ENCODE measurements at places on chromosomes 3 and 15. TPM values are rescaled to one million over a fixed set of nuclear protein-coding genes. Genes with fewer than 3 reads are reported as not detected.

DNA sequence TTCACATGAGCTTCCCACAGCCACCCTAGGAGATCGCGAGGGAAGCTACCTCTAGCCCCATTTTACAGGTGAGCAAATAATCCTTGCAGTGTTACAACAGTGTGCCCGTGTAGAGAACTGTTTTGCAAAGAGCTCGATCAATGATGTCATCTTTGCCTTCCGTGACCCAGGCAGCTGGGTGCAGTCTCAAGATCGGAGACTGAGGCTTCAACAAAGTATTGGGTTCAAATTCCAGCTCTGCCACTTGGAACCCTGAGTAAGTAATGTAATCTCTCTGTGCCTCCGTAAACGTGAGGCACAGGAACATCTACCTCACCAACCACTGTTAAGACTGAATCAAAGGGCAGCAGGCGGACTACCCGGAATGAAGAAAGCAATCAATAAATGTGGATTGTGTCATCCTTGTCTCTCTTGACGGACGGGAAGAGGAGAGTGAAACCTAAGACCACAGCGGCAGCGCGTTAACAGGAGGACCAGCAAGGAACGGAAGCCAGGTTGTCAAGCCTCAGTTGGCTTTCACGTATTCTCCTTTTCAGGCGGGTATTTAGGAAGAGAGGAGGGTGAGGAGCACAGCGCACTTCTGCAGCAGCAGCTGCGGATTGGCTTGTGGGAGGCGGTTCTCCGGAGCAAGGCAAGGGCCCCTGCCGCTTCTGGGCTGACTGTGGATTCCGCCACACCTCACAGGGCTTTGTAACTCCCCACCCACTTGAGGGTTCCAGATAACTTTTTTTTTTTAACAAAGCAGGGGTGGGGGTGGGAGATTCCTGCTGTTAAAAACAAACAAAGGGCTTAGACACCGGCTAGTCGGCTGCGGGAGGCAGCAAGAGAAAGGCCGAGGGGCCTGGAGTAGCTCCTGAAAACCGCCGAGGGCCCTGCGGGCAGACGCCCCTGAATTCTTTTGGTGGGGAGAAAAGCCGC lies 1.5 kb upstream of the SMAD3 start:
- H3K4me3 ChIP-seq = peak overlapping the region; percentile 51
- no peak for DNase-seq
- H3K4me1 ChIP-seq = peaks cover 32% of the 10 kb centered on the region
- H3K27me3 ChIP-seq = no peaks in the 10 kb centered on the region
- H3K36me3 ChIP-seq = no peaks in the 10 kb centered on the region

DNA sequence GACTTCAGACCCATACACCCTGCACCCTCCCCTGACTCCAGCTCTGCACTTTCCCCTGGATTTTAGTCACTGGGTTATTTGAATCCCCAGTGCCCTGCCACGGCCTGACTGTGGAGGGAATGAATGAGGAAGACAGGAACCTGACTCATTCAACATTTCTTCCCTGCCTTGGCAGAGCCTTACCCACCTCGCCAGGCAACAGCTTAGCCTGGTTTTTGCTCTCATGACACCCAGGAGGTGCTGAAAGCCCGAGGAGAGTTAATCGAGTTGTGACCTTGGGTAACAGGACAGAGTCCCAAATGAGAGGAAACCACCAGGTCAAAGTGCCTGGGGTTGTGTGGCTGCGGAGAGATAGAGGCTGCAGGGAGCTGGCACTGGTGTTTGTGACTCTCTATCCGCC lies 128.3 kb downstream of the SMAD6 start:
- no peaks in the 10 kb centered on the region for H3K27me3 ChIP-seq
- DNase-seq = no peak
- H3K4me3 ChIP-seq = no peak overlapping the region
- H3K27ac ChIP-seq = no peak overlapping the region

GRCh38 chr3:195201295-195201694 lies 69.7 kb downstream of the XXYLT1 start:
- no peak overlapping the region for H3K4me3 ChIP-seq
- peaks cover 79% of the 10 kb centered on the region for H3K4me1 ChIP-seq
- peak overlapping the region; percentile 75 for H3K27ac ChIP-seq
- no peak for DNase-seq

GRCh38 chr3:133441867-133442270 lies 42.0 kb downstream of the BFSP2 start:
- no peaks in the 10 kb centered on the region for H3K27me3 ChIP-seq
- peak overlapping the region; percentile 35 for H3K27ac ChIP-seq
- no peaks in the 10 kb centered on the region for H3K36me3 ChIP-seq
- no peak overlapping the region for H3K4me3 ChIP-seq
- H3K4me1 ChIP-seq = peaks cover 35% of the 10 kb centered on the region

DNA sequence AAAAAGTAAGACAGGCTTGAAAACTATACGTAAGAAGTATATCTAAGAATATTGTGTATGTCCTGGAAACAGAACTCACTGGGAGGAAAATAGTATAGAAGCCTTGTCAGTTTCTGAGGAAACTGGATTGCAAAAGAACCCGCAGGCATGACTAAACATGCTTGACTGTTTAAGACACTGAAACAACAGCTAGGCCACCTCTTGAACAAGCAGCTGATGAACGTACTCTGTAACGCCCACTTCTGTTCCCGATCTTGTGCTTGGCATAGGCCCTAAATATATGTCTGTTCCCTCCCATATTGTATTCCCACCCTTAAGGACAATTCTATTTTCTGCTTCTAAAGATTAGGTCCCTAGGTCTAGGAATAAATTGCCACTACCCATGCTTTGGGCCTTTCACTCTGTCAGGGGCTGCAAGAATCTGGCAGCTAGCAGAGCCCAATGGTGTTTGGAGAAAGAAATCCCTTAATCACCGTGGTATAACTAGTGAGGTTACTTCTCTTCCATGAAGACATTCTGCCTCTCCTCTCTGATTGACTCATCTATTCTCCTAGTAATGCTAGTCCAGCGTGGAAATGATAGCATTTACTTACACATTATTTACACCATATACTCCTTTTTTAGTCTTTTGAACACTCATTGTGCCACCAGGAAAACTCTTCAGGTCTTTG lies 46.2 kb downstream of the CD200 start:
- no peak overlapping the region for H3K4me3 ChIP-seq
- DNase-seq = no peak
- H3K4me1 ChIP-seq = peaks cover 13% of the 10 kb centered on the region
- no peaks in the 10 kb centered on the region for H3K36me3 ChIP-seq
- peaks cover 2% of the 10 kb centered on the region for H3K27me3 ChIP-seq

- H3K27me3 ChIP-seq = peaks cover 29% of the 10 kb centered on the region
- no peak overlapping the region for H3K27ac ChIP-seq
- no peak overlapping the region for H3K4me3 ChIP-seq
Measured at GRCh38 chr15:73822998-73823397, 50.4 kb upstream of the TBC1D21 start.

DNA sequence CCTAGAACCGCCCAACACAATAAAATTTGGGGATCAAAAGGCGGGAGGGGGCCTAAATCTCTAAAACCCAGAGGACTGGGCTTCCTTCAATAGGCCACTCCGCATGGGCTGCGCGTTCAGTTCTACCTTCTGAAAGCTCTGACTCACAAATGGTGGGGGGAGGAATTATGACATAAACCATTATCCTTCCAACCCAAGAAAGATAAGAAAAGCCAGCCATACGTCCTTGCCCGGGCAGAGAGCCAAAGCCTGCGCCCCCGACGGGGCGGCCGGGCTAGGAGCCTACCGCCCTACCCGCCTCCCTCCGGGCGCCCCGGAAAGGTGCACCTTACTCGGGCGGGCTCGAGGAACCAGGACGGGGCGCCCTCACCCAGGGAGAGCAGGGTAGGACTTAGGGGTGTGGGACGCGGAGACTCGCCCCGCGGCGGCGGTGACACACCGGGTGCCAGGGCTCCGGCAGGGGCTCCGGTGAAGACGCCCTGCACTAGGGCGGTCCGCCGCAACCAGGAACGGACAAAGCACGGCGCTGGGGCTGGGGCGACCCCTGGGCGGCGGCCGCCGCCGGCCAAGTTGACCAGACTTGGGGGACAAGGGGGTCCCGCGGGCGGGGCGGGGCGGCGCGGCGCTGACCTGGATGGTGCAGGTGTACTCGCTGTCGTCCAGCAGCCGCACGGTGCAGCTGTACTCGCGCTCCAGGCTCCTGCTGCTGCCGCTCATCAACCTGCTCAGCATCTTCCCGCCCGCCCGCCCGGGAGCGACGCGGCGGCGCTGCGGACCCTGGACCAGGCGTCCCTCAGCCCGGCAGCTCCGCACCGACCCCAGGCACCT lies 534 bp downstream of the FRMD5 start:
- H3K4me3 ChIP-seq = peak overlapping the region; percentile 79
- peaks cover 82% of the 10 kb centered on the region for H3K27me3 ChIP-seq
- H3K36me3 ChIP-seq = no peaks in the 10 kb centered on the region
- peaks cover 18% of the 10 kb centered on the region for H3K4me1 ChIP-seq
- DNase-seq = no peak

DNA sequence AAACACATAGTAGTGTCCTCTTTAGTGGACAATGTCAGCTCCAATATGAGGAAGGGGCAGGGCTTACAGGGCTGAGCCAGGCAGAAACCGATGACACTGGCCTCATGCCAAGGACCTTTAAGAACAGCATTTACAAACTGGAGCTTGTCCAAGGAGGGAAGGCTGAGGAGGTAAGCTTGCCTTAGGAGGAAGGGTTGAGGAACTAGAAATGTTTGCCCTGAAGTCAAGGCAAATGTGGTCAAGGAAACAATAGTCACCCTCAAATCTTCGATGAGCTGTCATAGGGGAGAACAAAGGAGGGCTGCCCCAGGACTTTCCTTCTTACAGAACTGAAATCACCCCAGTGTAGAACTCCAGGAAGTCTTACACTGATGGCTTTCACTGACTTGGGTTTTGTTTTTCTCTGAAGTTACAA lies 136.4 kb downstream of the LIPC start:
- no peaks in the 10 kb centered on the region for H3K36me3 ChIP-seq
- peaks cover 2% of the 10 kb centered on the region for H3K27me3 ChIP-seq
- no peak overlapping the region for H3K4me3 ChIP-seq

- peak overlapping the region; percentile 75 for H3K27ac ChIP-seq
- no peaks in the 10 kb centered on the region for H3K36me3 ChIP-seq
- H3K27me3 ChIP-seq = no peaks in the 10 kb centered on the region
- H3K4me3 ChIP-seq = no peak overlapping the region
- peaks cover 70% of the 10 kb centered on the region for H3K4me1 ChIP-seq
Measured at GRCh38 chr15:39192351-39192750, 388.5 kb upstream of the THBS1 start.

DNA sequence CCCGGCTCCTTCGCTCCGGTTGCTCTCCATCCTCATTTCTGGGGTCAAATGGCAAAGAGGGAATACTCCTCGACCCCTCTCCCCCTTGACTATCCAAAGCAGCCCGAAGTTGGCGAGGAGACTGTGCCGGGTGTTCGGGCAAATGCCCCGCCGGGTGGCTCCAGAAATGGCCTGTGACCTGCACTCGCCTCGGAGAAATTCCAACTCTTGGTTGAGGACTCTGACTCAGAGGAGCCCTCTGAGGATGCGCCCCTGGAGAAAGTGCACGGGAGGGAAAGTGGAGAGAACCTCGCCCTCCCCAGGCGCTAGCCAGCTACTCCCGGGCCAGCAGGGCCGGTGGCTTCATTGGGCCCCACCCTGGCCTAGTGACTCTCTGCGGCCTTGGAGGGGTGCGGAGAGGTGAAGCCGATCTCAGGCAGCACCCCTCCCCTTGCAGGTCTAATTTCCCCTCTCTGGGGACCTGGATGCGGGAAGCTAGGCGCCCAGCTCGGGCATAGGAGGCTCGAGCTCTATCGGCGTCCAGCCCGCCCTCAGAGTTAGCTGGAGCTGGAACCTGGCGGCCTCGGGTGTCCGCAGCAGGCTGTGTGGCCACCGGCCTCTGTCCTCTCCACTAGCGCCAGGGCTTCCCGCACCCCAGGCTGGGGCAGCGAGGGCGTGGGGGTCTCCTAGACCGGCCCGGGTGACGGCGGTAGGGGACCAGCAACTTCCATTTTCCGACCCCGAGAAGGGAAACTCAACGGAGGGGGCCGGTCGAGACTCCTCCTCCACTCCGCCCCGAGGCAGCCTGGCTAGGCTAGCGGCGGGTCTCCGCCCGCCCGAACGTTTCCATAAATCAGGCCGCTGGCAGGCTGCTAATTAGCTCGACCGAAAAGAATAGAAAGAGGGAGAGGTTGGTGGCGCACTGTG lies 29.4 kb downstream of the NR2F2 start:
- H3K36me3 ChIP-seq = peaks cover 11% of the 10 kb centered on the region
- no peak for DNase-seq
- peaks cover 46% of the 10 kb centered on the region for H3K4me1 ChIP-seq
- peak overlapping the region; percentile 69 for H3K4me3 ChIP-seq
- peaks cover 23% of the 10 kb centered on the region for H3K27me3 ChIP-seq

DNA sequence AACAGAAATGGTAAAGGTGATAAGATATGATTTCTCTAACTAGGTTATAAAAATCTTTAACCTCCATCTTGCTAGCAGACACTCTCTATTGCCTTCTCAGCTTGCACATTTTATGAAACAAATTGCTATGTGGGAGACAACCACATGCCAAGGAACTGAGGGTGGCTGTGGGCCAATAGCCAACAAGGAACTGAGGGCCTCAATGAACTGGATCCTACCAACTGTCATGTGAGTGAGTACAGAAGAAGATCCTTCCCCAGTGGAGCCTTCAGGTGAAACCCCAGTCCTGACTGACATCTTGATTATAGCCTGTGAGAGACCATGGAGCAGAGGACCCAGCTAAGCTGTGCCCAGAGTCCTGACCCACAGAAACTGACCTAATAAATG lies 129.2 kb upstream of the LRIG1 start:
- no peak for DNase-seq
- no peak overlapping the region for H3K27ac ChIP-seq
- H3K27me3 ChIP-seq = peaks cover 8% of the 10 kb centered on the region
- H3K4me3 ChIP-seq = no peak overlapping the region

DNA sequence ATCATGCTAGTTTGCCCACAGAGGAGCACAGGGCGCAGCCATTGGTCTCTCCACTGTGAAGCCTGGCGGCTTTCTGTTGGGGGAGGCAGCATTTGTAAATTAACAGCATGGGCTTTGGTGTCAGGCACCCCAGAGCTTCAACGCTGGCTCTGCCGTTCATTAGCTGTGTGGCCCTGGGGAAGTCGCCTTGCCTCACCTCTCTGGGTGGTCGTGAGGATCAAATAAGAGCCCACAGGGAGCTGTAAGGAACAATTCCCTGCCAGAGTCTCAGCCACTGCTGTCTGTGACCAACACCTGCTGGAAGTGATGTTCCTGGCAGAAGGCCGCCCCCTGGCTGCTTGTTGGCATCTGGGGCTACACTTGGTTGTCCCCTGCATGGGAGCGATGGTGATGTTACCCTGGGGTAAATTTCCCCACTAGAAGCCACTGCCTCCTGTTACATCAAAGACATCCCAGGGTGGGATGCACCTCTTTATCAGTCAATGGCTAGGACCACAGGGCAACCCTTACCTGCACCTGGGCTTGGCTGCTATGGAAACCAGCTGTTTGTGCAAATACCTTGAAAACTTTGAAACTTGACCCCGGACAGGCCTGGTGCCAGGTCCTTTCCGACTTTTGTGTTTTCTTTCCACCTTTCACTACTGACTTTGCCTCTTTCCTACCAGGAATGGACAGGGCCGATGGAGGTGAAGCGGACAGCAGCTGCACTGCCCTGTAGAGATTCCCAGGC lies 36.9 kb downstream of the DNASE1L3 start:
- H3K4me3 ChIP-seq = no peak overlapping the region
- no peaks in the 10 kb centered on the region for H3K27me3 ChIP-seq
- peaks cover 13% of the 10 kb centered on the region for H3K36me3 ChIP-seq
- no peak for DNase-seq

- no peak overlapping the region for H3K4me3 ChIP-seq
- DNase-seq = no peak
- no peak overlapping the region for H3K27ac ChIP-seq
- no peaks in the 10 kb centered on the region for H3K4me1 ChIP-seq
- no peaks in the 10 kb centered on the region for H3K36me3 ChIP-seq
- peaks cover 41% of the 10 kb centered on the region for H3K27me3 ChIP-seq
Measured at GRCh38 chr3:179933080-179933479, 103.7 kb downstream of the PEX5L start.

The EOMES gene
- total RNA-seq = not detected

The FANCD2 gene
- total RNA-seq = 6.5 TPM

The FGD5 gene
- total RNA-seq = not detected

The ASB7 gene
- 13.1 TPM for total RNA-seq

The PSTPIP1 gene
- total RNA-seq = not detected

The CNTN3 gene
- 0.35 TPM for total RNA-seq

The TUSC7 gene
- not detected for total RNA-seq

The GJD2 gene
- not detected for total RNA-seq
